T-helper 17 cell (primary cell): ENCODE measurements at places on chromosomes 1 and 21.

DNA sequence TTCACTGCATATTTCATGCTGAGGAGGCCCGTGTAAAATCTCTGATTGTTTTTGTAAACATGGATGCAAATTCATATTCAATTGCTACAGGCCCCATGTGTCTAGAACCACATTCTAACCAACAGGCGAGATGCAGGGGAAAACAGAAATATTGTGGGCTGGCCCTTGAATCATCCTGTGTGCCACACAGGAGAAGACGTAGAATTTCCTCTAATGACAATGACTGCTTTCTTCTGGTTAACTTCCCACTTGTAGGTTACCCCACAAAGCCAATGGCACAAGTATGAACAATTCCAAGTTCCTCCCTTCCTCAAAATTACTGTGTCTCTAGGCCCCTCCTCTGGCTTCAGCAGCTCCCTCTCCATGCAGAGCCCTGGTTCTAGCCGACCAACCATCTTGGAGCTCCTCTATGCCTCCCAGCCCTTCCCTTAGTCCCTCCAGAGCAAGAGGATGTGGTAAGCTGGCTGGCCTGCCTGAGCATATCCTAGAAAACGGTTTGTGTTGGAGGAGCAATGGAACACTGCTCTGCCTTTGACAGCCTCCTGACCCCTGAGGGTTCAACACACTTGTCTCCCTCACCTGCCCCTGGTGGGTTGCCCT lies 205.2 kb downstream of the HS2ST1 start:
- DNase-seq = no peak

- DNase-seq = no peak
Measured at GRCh38 chr1:116179419-116179818, 68.2 kb downstream of the MAB21L3 start.

DNA sequence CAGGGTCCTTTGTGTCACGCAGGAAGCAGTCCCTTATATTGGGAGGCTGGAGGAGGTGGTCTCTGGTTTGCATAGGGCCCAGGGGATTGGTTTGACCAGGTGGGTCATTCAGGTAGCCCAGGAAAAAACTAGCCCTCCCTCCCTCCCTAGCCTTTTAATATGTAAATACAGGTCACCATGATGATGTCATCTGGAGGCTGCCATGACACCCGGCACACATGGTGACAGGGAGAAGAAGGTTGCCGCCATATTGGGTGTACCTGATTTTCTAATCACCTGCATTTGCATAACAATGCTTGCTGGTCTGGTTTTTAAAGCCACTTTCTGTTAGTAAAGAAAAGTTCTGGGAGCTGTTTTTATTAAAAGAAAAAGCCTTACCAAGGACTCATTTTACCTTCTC lies 791.0 kb upstream of the ADGRL4 start:
- DNase-seq = no peak

DNA sequence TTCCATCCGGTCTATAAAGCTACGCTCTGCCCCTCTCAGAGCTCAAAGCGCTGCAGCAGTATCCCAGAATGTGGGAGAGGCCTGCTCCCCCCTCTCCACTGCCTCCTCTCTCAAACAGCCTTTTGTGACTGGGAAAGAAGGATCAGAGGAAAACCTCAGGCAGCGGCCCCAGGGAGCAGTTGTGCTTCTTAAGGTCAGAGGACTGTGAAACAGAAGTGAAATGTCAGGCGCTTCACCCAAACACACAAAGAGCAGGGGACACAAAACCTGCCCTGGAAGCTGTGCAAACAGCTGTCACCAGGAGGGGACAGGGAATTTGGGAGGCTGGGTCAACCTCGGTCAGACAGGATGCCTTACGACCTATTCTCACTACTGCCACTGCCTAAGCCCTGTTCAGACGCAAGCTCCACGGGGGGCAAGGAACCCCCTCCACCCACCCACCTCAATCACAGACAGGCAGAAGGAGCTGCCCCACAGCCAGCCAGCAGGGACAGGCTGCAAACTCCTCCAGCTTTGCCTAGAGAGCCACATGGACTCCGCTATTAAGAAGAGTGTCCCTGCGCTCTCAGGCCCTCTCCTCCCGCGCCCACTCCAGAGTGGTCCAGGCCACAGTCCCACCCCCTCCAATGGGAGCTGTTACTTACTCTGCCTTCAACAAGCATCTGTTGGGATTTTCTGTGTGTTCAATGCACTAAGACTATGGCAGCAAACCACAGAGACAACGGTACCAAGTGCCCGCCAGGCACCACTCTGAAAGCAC lies 14.6 kb downstream of the SSBP3 start:
- no peak for DNase-seq
